Pancreas (tissue), 10 donors: ENCODE measurements at places on chromosomes 11 and 22.

GRCh38 chr11:113248702-113249490 is 65.5 kb upstream of the TTC12 start:
- DNase-seq = no peak

GRCh38 chr22:48753752-48754517 is 1073.7 kb downstream of the BRD1 start:
- no peak for DNase-seq

DNA sequence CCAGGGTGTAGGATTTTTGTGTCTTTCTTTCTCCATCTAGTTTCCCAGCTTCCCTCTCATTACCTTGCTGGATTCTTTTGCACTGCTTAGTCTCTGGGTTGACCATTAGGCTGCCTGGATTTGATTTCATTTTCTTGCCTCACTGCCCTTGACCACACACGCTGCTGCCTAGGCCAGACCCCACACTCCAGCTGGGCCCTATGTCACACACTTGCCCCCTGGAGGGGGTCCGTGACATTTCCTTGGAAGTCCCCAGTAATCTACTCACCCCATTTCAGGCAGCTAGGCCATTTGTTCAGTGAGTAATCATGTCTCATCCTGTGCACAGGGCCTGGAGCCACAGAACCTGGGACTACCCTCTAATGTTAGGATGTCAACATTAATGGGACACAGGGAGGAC is 81.9 kb upstream of the SPON1 start:
- no peak for DNase-seq

- no peak for DNase-seq
These were observed 99.2 kb downstream of the STIM1 start for GRCh38 chr11:3954448-3955298.

DNA sequence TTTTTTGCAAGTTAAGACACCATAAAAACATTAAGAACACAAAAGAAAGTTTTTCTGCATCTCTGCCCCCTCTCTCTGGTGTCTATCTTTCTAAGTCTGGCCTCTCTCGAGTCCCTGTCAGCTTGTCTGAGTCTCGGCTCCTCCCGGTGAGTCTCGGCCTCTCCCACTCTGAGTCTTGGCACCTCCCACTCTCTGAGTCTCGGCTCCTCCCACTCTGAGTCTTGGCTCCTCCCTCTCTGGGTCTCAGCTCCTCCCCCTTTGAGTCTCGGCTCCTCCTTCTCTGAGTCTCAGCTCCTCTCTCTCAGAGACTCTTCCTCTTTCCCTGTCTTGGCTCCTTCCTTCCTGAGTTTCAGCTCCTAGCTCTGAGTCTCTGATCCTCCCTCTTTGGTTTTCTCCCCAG is 72.5 kb upstream of the AMPD3 start:
- no peak for DNase-seq
